Fibroblast of lung (primary cell): ENCODE measurements at places on chromosomes 4 and X. TPM values are rescaled to one million over a fixed set of nuclear protein-coding genes. Genes with fewer than 3 reads are reported as not detected.

EMCN gene
- total RNA-seq, result under 0.01 TPM in 1 of 2 replicates, not detected in the other

NAT8L gene
- total RNA-seq, result 0.17 and 0.26 TPM in 2 replicates

FOXO4 gene
- total RNA-seq, result 6.9 and 7.4 TPM in 2 replicates

SMIM31 gene
- total RNA-seq, result not detected in 2 replicates

CXCL9 gene
- total RNA-seq, result not detected in 2 replicates

GPR78 gene
- 0.33 and 1.0 TPM in 2 replicates for total RNA-seq

MED12 gene
- 17.5 and 33.2 TPM in 2 replicates for total RNA-seq

GRCh38 chr4:84171871-84172270, 327.2 kb downstream of the NKX6-1 start:
- no peak for DNase-seq

DNA sequence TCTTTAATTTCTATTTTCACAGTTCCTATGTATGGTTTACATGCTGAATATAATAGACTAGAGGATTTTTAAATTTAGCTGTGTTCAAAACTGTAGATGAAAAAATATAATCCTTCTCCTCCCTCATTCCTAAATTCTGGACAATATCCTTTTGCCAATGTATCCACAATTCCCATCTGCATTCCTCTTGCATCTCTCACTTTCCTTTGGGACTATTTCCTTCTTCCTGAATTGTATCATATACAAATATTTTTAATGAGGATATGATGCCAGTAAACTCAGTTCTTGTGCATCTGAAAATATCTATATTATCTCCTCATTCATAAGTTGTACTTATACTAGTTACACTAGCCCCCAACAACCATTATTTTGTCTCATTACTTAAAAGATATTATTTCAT, 46.7 kb downstream of the DDX60L start:
- DNase-seq, result no peak

DNA sequence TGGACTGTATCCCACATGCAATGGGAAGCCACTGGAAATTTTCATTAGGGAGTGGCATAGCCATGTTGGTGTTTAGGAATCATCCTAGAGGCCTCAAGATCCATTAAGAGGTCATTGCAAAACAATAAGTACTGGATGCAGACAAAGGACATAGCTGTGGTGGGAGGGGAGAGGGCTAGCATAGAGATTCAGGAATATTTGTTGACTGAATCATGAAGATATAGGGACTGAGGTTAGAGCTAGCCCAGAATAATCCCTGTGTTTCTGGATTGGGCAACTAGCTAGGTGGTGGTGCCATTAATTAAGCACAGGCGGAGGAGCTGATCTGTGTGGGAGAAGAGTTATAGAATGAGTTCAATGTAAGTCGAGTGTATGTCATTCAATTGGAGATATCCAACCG, 135.0 kb downstream of the RAB28 start:
- peak; percentile 77 for DNase-seq

GRCh38 chr4:7705062-7705461, 234.6 kb downstream of the AFAP1 start:
- no peak for DNase-seq

DNA sequence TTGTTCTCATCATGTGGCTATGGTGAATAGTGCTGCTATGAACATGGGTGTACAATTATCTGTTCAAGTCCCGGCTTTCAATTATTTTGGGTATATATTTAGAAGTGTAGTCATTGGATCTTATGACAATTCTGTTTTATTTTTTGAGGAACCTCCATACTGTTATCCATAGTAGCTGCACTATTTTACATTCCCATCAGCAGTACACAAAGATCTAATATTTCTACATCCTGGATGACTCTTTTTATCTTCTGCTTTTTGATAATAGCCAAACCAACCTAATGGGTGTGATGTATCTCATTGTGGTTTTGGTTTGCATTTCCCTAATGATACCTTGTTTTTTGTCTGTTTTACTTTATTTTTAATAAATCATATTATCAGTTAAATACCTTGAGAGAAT, 12.9 kb upstream of the IL13RA1 start:
- DNase-seq, result no peak

- DNase-seq, result peak; percentile 14
These were observed 49.8 kb upstream of the CAMK2D start for GRCh38 chr4:113811359-113811758.

DNA sequence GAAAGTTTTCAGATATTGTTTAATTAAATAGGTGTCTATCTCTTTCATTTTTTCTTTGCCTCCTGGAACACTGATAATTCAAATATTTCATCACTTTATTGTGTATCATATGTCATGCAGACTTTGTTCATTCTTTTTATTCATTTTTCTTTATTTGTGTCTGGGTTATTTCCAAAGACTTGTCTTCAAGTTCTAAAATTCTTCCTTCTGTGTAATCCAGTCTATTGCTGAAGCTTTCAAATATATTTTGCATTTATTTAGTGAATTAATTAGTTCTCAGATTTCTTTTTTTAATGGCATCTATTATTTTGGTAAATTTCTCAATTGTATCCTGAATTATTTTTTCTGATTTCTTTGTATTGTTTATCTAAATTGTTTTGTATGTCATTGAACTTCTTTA, 70.1 kb downstream of the ZNF330 start:
- DNase-seq, result no peak

- DNase-seq, result peak; percentile 60
These were observed 24.1 kb upstream of the PBDC1 start for GRCh38 chrX:76148753-76149152.

DNA sequence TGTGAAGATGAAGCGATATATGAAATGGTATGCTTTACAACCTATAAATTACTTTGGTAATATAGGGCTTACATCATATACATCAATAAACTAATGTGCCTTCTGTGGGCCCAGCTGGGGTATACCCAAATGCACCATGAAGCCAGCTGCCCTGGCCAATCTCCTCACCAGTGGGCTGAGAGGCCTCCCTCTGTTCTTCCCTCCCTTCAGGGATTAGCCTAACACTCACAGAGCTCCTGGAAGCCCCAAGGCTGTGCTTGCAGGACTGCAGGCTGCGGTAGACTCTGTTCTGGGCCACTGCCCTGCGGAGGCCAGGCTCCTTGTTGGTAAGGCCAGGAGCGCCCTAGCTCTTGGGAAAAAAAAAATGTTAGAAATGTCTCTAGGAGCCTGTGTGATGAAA, 33.9 kb downstream of the PAGE1 start:
- DNase-seq, result no peak

DNA sequence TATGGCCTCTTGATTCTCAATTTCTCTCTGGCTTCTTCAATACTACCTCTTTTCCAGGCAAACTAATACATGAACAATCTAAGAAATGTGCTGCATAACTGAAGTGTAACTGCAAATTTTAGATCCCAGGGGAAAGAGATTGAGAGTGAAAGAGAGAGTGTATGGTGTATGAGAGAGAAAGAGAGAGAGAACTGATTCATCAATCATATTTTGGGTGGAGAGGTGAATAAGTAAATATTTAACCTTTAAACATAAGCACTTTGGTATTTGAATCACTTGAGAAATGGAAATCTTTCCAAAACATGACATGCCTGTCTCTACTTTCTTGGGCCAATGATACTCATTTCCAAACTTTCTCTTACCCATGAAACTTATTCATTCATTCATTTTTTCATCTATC, 147.2 kb upstream of the DIPK2B start:
- peak; percentile 66 for DNase-seq

GRCh38 chr4:72326692-72327632, 242.1 kb downstream of the ADAMTS3 start:
- DNase-seq, result peak; percentile 58

DNA sequence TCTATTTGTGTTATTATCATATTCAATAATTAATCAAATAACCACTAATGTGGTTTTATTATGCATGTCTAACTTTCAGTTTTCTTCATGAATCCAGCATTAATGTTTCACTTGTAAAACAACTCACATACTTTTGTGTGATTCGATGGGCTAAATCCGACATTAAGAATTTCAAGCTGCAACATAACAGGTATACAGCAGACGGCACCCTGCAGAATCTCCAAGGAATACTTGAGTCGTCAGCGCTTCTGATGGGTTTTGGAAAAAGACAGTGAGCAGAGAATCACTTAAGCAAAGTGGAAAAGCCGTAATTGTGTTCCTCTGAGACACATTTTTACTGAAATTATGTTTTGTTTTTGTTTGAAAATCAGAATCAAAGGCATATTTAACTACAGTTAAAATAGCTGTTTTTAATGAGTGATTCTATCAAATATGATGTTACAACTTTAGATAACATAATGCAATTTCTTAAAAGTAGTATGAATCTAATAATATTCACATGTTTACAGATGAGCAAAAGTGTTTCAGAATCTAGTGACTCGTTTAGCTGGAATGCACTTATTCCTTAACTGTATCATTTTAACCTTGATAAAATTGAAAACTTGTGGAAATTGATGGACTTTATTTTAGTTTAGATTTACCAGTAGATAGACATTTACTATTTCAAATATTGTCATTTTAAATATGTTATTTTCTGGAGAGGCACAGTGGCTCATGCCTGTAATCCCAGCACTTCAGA, 514.8 kb downstream of the CCSER1 start:
- no peak for DNase-seq

GRCh38 chrX:100830547-100830946, 10.4 kb downstream of the CSTF2 start:
- no peak for DNase-seq

DNA sequence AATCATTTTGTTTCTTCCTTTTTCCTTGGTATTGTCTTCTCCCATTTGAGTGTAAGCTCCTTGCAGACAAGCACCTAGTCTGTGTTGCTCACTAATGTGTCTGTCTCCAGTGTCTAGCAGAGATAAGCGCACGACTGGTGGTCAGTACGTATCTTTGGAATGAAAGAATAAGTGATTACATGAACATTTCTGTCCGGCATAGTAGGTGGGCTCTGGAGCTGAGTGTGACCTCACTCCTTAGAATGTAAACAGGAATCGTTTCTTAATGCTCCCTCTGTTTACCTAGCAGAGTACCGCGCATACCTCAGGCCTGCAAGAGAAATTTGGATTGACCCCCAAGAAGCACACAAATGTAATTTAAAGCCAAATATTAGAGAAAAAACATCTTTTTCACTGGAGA, 235.4 kb downstream of the MAML3 start:
- no peak for DNase-seq

DNA sequence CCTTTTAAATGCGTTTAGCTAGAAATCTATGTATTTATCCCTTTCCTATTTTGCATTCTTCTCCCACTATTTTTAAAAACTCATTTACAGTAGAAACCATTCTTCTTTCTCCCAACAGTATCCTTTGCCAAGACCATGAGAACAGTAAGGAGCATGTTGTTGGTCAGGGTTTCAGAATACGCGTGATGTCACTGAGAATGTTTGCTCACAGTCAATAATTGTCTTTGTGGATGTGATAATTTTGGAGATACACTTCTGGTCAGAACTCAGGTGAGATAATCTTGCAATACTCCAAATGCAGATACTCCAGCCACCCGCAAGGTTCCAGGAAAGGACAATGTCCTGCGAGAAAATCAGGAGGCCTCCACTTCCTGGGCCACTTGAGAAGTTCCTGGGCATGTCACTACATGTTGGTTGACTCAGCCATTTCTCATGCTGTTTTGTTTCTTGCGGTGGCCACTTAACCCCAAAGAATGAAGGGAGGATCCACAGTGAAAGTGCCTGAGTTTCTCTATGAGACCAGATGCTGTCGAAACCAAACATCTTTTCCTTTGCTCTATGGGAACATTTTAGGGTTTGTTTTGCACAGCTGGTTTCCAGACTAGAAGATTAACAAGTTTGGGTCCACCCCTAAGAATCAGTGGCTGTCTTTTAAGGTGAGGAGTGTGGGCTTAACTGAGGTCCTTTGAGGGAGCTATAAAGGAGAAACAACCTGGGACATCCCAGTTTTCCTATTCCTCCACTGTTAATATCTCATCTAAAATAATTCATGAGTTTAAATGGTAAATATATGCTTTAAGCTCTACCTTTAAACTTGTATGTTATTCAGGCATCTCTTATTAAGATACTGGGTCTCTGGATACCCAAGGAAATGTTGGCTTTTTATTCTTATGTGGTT, 116.0 kb downstream of the SOWAHB start:
- DNase-seq, result peak; percentile 95

DNA sequence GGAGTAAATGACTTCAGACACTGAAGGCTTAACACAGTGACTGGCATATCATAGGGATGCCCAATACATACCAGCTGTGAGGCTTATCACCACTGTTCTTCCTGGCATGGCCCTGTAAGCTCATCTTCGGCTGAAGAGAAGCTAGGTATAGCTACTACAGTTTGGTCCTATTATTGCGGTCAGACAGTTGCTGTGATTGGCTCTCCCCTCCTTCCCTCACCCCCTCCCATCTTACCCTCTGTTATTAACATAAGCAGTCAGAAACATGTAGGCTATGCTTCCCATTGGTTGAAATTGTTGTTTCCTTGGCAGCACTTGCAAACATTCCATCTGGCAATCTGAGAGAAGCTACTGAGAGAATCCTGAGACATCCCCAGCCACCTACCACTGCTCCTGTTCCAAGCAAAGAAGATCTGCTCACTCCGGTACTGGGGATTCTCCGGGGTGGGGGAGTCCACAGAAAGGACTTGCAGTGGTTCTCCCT, at the start of gene AKAP14:
TSS of gene AKAP14 (plus strand) at position 51 of the 484 bp plus-strand sequence. CDS start 7,331 bp downstream, outside the sequence.
- no peak for DNase-seq

- no peak for DNase-seq
These were observed 821.7 kb upstream of the FTHL17 start for GRCh38 chrX:31893525-31893924.

GRCh38 chrX:16440446-16440845, 209.5 kb upstream of the S100G start:
- no peak for DNase-seq

DNA sequence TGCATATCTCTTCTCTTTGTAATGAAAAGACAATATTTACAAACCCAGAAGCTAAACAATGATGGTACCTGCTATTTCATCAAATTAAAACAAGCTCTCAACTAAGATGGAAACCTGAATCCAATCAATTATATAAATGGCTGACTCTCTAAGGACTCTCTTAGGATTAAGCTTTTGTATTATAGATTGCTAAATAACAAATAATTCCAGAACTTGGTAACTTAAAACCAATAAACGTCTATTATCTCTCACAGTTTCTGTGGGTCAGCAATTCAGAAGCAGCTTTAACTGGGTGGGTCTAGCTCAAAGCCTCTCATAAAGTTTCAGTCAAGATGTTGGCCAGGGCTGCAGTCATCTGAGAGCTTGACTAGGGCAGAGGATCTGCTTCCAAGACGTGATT, 12.4 kb downstream of the PHKA2 start:
- no peak for DNase-seq

GRCh38 chr4:140286456-140286855, 87.0 kb upstream of the SCOC start:
- no peak for DNase-seq

DNA sequence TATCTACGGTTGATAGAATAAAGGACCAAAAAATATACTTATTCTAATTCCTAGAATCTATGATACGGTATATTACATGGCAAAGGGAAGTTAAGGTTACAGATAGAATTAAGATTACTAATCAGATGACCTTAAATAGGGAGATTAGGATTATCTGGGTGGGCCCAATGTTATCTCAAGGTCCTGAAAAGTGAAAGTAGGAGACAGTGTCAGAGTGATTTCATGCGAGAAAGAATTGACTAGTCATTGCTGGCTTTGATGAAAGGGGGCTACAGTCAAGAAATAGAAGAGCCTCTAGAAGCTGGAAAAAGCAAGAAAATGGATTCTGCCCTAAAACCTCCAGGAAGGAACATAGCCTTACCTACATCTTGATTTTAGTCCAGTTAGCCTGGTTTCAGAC, 176.9 kb upstream of the PPP1R2C start:
- DNase-seq, result no peak
